ENCODE measurements at places on chromosomes 4 and X.

- no peaks in the 10 kb centered on the region for H3K36me3 ChIP-seq
- H3K4me3 ChIP-seq = no peak overlapping the region
- peaks cover 18% of the 10 kb centered on the region for H3K4me1 ChIP-seq
- no peaks in the 10 kb centered on the region for H3K27me3 ChIP-seq
- DNase-seq = no peak
- no peak overlapping the region for H3K27ac ChIP-seq
Observed at GRCh38 chr4:105145156-105145902, 1.3 kb upstream of the TET2 start.

GRCh38 chr4:163592212-163592611, 97.7 kb downstream of the TMA16 start:
- no peaks in the 10 kb centered on the region for H3K4me1 ChIP-seq
- no peaks in the 10 kb centered on the region for H3K27me3 ChIP-seq
- no peak overlapping the region for H3K27ac ChIP-seq
- DNase-seq = no peak

GRCh38 chr4:66585767-66586166, 915.5 kb upstream of the EPHA5 start:
- H3K36me3 ChIP-seq = no peaks in the 10 kb centered on the region
- no peak overlapping the region for H3K27ac ChIP-seq
- no peak overlapping the region for H3K4me3 ChIP-seq
- H3K27me3 ChIP-seq = no peaks in the 10 kb centered on the region
- no peak for DNase-seq
- H3K4me1 ChIP-seq = no peaks in the 10 kb centered on the region

- no peaks in the 10 kb centered on the region for H3K36me3 ChIP-seq
- H3K4me1 ChIP-seq = no peaks in the 10 kb centered on the region
- no peak for DNase-seq
- H3K27ac ChIP-seq = no peak overlapping the region
- H3K4me3 ChIP-seq = no peak overlapping the region
Observed at GRCh38 chrX:101668143-101668542, 8.5 kb upstream of the ARMCX2 start.

- peaks cover 18% of the 10 kb centered on the region for H3K4me1 ChIP-seq
- H3K36me3 ChIP-seq = no peaks in the 10 kb centered on the region
- DNase-seq = no peak
- no peak overlapping the region for H3K4me3 ChIP-seq
Observed at GRCh38 chrX:134715930-134716619, 57.8 kb upstream of the PLAC1 start.

DNA sequence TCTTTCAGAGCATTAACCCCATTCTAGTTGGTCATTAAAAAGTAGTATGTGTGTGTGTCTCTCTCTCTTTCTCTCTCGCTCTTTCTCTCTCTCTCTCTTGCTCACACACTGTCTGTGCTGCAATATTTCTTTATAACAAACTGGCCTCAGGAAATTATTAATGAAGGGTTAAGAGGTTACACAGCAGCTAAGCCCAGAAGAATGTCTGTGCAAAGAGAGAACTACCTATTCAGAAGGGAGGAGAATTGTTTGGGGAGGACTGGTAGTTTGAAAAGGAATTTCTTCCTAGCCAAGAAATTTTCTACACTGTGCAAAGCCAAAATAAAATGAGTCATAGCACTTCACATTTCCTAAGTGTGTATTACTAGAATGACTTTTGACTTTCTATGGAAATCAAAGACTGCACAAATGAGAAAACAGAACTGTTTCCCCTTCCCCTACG, 22.2 kb downstream of the PDGFC start:
- DNase-seq = no peak
- H3K36me3 ChIP-seq = no peaks in the 10 kb centered on the region
- H3K27me3 ChIP-seq = no peaks in the 10 kb centered on the region
- peak overlapping the region; percentile 45 for H3K27ac ChIP-seq

DNA sequence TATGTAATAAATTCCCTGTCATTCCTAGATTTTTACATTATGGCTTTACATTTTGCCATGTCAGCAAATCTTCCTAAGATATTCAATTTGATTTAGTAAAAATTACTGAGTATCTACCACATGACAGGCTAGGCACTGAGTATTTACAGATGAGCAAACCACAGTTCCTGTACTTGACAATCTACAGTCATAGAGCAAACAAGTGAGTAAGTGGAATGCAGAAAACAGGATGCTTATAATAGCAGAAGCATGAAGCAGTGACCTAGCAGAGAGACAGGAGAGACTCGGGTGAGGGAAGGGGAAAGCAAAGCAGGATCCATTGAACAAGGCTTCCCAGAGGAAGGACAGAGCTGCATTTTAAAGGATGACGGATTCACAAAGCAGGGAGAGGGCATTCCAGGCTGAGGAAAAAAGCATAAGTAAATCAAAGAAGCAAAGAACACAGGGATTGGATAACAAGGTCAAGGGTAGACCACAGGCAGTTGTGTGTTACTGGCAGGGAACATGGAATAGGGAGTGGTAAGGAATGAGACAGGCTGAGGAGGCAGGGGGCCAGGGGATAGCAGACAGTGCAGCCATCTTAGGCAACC, 124.7 kb upstream of the C1QTNF7 start:
- no peak for DNase-seq
- H3K27me3 ChIP-seq = peaks cover 63% of the 10 kb centered on the region
- no peaks in the 10 kb centered on the region for H3K36me3 ChIP-seq
- H3K4me3 ChIP-seq = no peak overlapping the region
- H3K27ac ChIP-seq = no peak overlapping the region
- H3K4me1 ChIP-seq = no peaks in the 10 kb centered on the region

DNA sequence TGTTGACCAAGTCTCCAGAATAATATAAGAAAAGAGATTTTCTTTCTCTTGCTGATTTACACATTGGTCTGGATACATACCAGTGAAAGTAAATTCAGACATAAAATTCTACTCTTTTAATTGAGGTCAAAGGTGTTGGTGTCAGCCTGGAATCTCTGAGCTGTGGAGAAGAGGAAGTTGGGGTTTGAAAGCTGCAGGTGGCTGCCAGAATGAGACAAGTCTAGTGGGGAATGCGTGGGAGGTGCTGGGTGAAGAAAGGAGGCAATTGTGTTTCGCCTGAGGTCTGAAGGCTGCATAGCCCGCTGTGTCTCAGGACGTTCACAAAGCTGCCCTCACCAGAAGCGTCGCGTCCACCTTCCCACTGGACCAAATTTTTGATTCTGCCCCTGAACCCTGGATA, 31.2 kb downstream of the PHEX start:
- no peaks in the 10 kb centered on the region for H3K36me3 ChIP-seq
- H3K27me3 ChIP-seq = no peaks in the 10 kb centered on the region
- H3K4me3 ChIP-seq = no peak overlapping the region
- H3K27ac ChIP-seq = no peak overlapping the region

DNA sequence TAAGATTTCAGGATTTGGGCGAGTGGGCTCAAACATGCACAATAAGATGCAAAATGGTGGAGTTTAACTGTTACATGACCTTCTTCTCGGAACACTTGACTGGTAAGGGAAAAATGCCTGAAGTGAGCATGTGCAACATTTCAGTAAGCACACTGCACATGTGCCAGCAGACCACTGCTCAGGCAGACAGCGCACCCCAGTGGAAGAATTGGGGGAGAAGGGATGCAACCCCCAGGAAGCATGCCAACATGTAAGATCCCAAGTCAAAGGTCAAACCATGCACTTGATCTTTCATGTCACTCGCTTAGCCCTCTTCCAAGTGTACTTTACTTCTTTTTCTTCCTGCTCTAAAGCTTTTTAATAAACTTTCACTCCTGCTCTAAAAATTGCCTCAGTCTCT, 256.3 kb downstream of the CENPC start:
- no peaks in the 10 kb centered on the region for H3K27me3 ChIP-seq
- no peak for DNase-seq
- H3K4me1 ChIP-seq = no peaks in the 10 kb centered on the region
- H3K27ac ChIP-seq = no peak overlapping the region
- H3K4me3 ChIP-seq = no peak overlapping the region

GRCh38 chrX:133374874-133375387, 40.4 kb downstream of the GPC4 start:
- H3K27ac ChIP-seq = no peak overlapping the region
- no peaks in the 10 kb centered on the region for H3K27me3 ChIP-seq
- no peak overlapping the region for H3K4me3 ChIP-seq

- no peak overlapping the region for H3K4me3 ChIP-seq
- DNase-seq = peak; percentile 18
- H3K27ac ChIP-seq = no peak overlapping the region
- no peaks in the 10 kb centered on the region for H3K36me3 ChIP-seq
- H3K4me1 ChIP-seq = no peaks in the 10 kb centered on the region
Observed at GRCh38 chr4:21765810-21766407, 182.7 kb downstream of the KCNIP4 start.

DNA sequence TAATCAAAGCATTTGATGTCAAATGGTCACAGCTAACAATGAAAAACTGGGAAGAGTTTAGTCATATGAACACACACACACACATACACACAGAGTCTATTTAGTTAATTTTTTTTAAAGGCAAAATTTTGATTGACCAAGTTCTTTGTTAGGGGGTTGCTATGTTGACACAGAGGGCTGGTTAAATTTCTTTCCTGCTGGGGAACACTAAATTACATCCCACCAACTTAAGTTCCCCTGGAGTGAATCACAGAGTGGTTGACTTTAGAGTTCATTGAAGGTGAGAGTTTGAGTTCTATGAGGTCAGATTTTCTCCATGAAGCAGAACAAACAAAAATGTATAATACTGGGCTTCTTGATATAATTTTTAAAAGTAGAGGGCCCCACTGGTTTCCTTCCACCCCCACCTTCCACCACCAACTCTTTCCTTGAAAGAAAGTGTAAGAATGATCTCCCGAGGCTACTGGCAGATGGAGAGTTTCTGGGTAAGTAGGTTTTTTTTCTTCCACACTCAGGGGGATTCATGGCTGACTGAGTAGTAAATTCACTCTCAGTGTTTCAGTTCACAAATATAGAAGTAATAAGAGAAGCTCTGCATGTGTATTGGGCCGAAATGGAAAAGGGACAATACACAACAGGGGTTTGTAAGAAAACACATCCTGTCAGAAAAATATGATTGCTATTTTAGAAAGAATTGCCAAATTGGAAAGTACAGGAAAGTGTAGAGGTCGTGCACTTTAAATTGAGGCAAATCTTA, 917.0 kb upstream of the LCORL start:
- H3K36me3 ChIP-seq = no peaks in the 10 kb centered on the region
- no peak overlapping the region for H3K27ac ChIP-seq
- no peaks in the 10 kb centered on the region for H3K27me3 ChIP-seq
- no peaks in the 10 kb centered on the region for H3K4me1 ChIP-seq

GRCh38 chr4:2962614-2963174, 512 bp downstream of the NOP14 start:
- peaks cover 23% of the 10 kb centered on the region for H3K4me1 ChIP-seq
- peak overlapping the region; percentile 94 for H3K4me3 ChIP-seq
- peaks cover 21% of the 10 kb centered on the region for H3K36me3 ChIP-seq
- H3K27me3 ChIP-seq = no peaks in the 10 kb centered on the region
- peak; percentile 12 for DNase-seq

- H3K36me3 ChIP-seq = no peaks in the 10 kb centered on the region
- H3K27ac ChIP-seq = no peak overlapping the region
- DNase-seq = no peak
Observed at GRCh38 chr4:168593399-168593798, 96.5 kb downstream of the PALLD start.

DNA sequence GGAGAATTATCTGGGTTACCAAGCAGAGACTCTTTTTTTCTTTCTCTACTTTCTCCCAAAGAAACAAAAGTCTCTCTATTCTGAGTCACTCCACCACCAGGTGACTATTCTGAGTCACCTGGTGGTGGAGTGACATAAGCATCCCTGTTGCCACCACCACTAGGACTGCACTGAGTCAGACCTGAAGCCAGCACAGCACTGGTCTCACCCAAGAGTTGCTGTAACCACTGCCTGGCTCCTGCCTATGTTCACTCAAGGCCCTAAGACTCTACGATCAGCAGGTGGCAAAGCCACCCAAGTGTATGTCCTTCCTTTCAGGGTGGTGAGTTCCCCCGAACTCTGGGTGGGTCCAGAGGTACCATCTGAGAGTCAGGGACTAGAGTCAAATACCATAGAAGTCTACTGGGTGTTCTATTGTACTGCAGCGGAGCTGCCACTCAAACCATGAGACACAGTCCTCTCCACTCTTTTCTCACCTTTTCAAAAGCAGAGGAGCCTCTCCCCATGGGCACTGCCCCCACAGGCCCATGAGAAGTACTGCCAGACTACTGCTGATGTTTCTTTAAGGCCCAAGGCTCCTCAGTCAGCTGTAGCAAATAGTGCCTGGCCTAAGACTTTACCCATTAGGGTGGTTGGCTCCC, 209.6 kb upstream of the IRS4 start:
- H3K27me3 ChIP-seq = no peaks in the 10 kb centered on the region
- H3K27ac ChIP-seq = no peak overlapping the region
- DNase-seq = peak; percentile 36

DNA sequence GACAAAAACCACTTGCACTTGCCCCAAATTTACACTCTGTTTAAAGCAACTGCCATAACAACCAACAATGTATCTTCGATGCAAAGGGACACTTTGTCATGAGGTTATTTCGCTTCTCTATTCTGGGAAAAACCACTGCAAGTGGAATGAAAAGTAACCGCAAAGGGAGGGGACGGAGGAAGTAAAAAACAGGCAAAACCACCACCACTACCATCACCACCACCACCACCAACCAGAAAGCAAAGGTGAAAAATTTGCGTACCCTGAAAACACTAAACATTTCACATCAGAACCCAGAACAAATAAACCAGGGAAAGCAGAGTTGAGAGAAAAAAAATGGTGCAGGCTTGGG, 1.2 kb upstream of the N4BP2 start:
- no peaks in the 10 kb centered on the region for H3K27me3 ChIP-seq
- H3K4me3 ChIP-seq = peak overlapping the region; percentile 74
- DNase-seq = no peak
- no peaks in the 10 kb centered on the region for H3K36me3 ChIP-seq
- peaks cover 13% of the 10 kb centered on the region for H3K4me1 ChIP-seq

- H3K27ac ChIP-seq = no peak overlapping the region
- no peak for DNase-seq
- H3K4me1 ChIP-seq = no peaks in the 10 kb centered on the region
- no peak overlapping the region for H3K4me3 ChIP-seq
Observed at GRCh38 chr4:171834640-171835039, 21.4 kb downstream of the GALNTL6 start.

DNA sequence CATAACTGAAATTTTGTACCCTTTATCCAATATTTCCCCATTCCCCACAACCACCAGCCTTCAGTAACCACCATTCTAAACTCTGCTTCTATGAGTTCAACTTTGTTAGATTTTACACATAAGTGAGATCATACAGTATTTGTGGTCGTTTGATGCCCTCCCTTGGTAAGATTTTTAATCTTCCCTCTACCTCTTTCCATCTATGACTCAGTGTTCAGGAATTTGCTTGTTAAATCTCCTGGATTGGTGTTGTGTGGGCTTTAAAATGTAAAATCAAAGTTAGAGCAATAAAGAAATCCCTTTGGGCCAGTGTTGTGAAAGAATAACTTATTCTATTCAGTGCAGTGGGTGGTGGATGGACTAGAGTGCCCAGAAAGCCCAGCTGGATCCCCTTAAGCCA, 37.4 kb downstream of the SLC16A2 start:
- no peaks in the 10 kb centered on the region for H3K27me3 ChIP-seq
- H3K4me3 ChIP-seq = no peak overlapping the region
- H3K36me3 ChIP-seq = no peaks in the 10 kb centered on the region
- H3K27ac ChIP-seq = no peak overlapping the region
- peaks cover 2% of the 10 kb centered on the region for H3K4me1 ChIP-seq
- no peak for DNase-seq

GRCh38 chr4:54144661-54145171, 44.8 kb downstream of the GSX2 start:
- H3K4me1 ChIP-seq = no peaks in the 10 kb centered on the region
- no peaks in the 10 kb centered on the region for H3K36me3 ChIP-seq
- H3K27me3 ChIP-seq = no peaks in the 10 kb centered on the region
- no peak overlapping the region for H3K27ac ChIP-seq
- no peak for DNase-seq
- H3K4me3 ChIP-seq = no peak overlapping the region

GRCh38 chr4:149031399-149031798, 589.2 kb upstream of the NR3C2 start:
- H3K27me3 ChIP-seq = no peaks in the 10 kb centered on the region
- H3K27ac ChIP-seq = no peak overlapping the region
- peak; percentile 13 for DNase-seq
